ENCODE measurements at places on chromosomes 16 and 17.

- no peak for DNase-seq
Measured at GRCh38 chr16:85731179-85731578, 19.7 kb downstream of the C16orf74 start.

GRCh38 chr17:17108451-17109049 lies 66.3 kb downstream of the MPRIP start:
- DNase-seq: no peak

DNA sequence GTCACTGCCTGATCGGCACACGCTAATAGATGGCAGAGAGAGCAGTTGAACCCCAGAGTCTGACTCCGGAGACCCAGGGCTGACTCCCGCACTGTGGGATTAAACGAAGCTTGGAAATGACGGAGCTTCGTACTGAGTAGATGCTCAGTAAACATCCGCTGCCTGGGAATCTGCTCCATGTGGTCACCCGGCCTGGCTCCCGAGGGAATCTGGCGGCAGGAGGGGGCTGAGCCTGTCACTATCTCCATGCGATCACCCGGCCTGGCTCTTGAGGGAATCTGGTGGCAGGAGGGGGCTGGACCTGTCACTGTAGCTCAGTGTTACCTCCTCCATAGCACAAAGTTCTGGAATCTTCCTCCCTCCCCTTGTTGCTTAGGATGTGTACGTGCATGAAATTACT lies 139.7 kb upstream of the CIBAR2 start:
- no peak for DNase-seq

GRCh38 chr17:41682631-41683030 lies 6.1 kb upstream of the EIF1 start:
- DNase-seq: no peak

Measured in myocyte (in vitro differentiated cells).